NCI-H1105 (cell line): ENCODE measurements at places on chromosomes 7 and 10.
A peak's percentile ranks its signal among the peaks of the same experiment; 100 is the strongest.

DNA sequence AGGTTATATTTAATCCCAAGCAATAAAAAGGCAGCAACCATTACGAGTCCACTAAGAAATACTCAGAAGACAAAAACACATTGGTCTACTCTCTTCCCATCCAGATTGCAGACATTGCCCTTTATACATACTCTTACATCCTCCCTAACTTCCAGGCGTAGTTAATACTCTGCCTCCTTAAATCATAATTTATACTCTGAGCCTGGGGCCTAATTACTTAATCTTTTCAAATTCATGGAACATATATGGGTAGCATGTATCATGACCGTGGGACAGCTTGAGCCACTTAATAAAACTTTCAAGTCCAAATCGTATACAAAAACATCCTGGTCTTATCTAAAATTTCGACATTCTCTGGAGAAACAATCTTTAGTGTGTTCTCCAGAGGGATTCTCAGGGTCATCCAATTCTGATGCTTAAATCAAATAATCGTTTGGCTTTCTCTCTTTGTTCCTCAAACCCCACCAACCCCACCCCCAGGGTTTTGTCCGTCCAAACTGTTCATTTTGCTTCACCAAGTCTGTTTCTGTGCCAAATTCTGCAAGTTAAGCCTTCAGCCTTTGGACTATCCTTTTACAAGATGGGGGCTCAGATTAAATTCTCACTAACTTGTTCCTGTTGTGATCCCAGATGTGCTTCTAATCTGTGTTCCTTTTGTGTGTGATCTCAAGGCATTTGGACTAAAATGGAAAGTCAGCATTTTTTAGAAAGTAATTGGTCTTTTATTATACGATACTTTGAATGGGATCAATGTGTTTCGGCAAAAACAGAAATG, 86.4 kb downstream of the ADAM12 start:
- DNase-seq = no peak

- DNase-seq = no peak
Measured at GRCh38 chr10:69498711-69499471, 47.6 kb downstream of the TSPAN15 start.

DNA sequence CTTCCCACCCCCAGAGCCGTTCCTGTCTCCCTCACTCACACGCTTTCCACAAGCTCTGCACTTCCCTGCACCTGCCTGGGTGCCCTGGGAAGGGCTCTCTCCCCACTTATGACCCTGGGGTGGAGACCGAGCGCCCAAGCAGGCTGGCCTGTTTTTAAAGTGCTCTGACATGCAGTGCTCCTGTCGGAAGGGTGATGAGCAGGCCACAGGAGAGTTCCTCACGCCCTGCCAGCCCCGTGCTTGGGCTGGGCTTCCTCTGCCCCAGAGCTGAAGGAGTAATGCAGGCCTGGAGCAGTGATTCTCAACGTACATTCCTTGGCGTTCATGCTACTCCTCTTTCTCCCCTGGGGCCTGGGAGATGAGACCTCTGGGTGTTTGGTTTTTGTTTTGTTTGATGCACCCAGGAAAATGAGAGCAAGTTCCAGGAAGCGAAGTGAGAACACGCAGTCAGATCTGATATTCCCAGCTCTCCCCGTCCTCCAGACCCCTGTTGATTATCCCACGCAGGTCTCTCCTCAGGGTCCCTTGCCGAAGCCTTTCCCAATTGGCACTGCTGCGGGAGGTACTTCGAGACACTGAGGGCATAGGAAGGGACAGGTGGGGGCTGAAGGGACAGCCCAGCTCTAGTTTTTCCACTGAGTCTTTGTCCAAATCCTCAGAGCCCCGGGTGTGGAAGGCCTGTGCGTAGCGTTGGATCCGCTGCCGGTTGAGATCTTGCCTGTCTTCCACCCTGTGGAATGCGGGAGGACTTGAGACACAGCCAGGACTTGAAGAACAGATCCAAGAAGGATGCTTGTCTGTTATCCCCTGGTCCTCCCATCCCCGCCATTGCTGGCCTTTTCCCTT, 14.1 kb downstream of the TRPV6 start:
- DNase-seq = no peak

DNA sequence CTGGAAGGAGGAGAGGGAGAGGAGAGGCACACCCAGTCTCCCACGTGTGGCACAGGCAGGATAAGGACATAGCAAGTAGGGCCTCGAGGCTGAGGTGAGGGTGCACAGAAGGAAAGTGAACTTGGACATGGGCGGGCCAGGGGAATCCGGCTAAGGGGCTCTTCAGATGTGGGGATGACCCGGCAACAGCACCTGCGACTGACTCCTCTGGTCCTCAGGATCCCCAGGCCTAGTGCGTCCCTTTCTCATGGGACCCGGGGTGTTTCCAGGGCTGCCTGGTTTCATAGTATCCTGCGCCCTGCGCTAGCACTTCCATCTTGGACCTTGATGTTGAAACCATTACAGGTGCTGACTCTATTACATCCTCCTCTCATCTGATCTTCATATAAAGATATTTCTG, 96.1 kb upstream of the LYZL2 start:
- DNase-seq = no peak

- no peak for DNase-seq
Measured at GRCh38 chr7:133912916-133913697, 214.0 kb upstream of the LRGUK start.

GRCh38 chr7:142645777-142646176, 103.5 kb upstream of the PRSS1 start:
- DNase-seq = peak; percentile 47

GRCh38 chr10:109504401-109504800, 418.9 kb downstream of the XPNPEP1 start:
- DNase-seq = no peak

GRCh38 chr10:12631216-12631615, 281.9 kb downstream of the CAMK1D start:
- DNase-seq = no peak

DNA sequence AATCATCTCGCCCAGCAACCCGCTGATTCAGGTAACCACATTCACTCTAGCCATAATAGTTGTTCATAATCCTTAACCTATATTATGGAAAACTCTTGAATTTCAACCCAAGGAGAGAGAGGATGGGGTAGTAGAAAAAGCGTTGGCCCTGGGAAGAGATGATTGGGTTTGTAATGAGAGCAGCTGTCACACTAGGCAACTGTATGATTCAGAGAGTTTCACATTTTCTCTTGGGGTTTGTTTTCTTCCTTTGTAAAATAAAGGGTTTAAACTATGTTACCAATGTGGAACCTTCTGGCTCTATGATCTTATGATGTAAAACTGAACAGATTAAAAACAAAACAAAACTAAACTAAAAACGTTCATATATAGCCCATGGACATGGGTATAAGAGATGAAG, 705.2 kb upstream of the IGFBP3 start:
- DNase-seq = no peak

GRCh38 chr7:143352531-143353002, 9.9 kb downstream of the FAM131B start:
- no peak for DNase-seq

GRCh38 chr7:100675581-100676350, 2.2 kb downstream of the GNB2 start:
- DNase-seq = peak; percentile 79

DNA sequence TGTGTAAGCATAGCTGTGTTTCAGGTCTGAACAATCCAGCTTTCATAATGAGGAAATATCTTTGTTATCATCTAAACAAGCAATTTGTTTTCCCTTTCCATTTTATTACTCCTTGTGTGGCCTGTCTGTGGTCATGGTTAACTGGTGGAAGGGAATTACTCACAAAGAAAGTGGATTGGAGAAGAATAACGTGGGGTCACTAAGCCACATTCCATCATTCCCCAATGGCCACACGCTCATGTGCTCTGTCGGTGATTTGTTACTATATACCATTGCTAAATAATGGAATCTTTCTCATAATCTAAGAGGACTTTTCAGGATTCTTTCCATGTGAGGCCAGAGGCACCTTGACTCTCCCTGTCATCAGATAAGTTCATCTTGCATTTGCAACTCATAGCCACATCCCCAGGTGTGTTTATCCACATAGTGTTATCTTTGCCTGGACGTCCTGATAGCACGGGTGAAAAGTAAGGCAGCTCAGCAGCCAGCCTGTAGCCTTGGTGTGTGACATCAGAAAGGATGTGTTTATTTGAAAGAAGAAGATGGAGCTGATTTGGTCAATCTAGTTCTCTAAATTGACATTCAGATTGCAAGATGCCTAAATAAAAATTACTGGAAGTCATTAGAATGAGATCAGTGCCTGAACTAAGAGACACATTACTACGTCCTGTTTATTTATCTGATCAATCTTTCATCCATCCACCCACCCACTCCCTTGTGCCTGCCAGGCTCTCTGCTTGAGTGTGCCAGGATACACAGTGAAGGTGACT, 128.9 kb downstream of the CELF2 start:
- no peak for DNase-seq

- no peak for DNase-seq
Measured at GRCh38 chr7:93047514-93048099, 70.2 kb downstream of the SAMD9 start.

GRCh38 chr7:47570649-47571050, 11.3 kb downstream of the TNS3 start:
- no peak for DNase-seq

DNA sequence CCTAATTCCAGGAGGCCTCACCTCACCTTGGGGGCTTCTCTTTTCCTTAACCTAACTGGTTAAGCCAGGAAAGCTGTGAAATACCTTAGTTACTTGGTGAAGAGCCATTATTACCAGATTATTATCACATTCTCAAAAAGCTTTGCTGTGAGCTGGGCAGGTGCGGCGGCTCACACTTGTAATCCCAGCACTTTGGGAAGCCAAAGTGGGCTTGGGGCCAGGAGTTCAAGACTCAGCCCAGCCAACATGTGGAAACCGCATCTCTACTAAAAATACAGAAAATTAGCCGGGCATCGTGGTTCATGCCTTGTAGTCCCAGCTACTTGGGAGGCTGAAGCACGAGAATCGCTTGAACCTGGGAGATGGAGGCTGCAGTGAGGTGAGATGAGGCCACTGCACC, 102.4 kb upstream of the KLF6 start:
- no peak for DNase-seq

DNA sequence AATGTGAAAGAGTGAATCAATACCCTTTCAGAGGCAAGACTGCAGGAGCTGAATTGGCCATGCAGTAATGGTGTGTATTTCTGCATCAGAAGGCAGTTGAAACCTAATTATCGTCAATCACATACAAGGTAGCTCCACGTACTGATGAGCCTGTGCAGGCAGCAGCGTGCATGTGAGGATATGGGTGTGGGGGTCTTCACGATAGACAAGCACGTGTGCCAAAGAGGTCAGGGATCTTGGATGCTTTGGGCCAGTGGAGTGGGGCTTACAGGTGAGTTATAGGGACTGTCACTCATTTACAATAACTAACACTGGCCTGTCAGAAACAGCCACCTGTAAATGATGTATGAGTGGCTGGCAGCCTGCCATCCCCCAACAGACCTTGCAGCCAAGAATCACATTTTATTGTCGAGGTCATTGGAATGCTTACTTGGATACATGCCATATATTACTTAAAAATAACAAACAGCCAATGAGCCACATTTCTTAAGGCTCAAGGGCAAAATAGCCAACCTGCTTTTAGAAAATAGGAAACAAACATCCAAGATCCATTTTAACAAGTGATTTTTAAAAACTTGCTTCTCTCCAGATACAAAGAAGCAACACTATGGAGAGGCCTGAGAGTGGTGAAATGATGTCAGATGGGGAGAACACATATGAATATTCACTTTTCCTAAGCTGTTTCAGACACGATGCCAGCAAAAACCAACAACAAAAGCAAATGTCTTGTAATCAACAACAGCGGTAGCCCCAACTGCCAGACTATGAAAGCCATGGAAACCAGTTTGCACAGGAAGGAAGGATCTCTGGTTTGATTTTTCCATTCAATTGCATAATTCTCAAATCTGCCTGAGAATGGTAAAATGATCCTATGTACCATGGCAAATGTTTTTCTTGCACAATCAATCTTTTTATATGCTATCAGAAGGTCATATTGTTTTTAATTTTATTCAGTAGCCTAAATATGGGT, 210.7 kb downstream of the SKAP2 start:
- DNase-seq = no peak

GRCh38 chr10:49549640-49550346, 10.9 kb upstream of the ERCC6 start:
- no peak for DNase-seq

DNA sequence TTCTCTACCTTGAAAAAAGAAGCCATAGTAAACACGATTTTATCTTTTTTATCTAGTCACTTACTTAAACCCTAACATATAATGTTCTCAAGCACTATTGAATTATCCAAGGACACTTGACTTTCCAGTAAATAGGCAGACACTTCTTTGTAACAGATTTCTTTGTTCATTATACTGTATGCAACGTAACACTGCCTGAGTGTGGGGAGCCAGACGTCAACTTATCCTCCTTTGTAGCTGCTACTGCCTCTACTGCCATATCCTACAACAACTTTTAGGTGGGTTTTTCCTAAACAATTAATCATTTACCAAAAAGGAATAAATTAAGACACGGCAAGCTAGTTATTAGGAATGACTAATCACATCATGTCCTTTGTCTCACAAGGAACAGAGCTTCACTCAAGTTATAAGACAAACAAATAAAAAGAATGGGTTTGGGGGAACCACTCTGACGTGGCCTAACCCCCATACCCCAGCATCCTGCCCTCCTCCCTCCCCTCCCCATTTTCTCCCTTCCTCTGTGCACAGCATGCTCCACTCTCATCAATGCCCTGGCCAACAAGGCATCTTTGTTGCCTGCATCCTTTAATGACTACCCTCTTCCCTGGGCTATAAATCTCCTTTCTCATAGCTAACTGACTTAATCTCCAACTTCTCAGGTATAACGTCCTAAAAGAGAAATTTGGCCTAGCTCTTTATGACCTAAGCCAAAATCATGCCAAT, 43.3 kb downstream of the DOCK4 start:
- DNase-seq = no peak

DNA sequence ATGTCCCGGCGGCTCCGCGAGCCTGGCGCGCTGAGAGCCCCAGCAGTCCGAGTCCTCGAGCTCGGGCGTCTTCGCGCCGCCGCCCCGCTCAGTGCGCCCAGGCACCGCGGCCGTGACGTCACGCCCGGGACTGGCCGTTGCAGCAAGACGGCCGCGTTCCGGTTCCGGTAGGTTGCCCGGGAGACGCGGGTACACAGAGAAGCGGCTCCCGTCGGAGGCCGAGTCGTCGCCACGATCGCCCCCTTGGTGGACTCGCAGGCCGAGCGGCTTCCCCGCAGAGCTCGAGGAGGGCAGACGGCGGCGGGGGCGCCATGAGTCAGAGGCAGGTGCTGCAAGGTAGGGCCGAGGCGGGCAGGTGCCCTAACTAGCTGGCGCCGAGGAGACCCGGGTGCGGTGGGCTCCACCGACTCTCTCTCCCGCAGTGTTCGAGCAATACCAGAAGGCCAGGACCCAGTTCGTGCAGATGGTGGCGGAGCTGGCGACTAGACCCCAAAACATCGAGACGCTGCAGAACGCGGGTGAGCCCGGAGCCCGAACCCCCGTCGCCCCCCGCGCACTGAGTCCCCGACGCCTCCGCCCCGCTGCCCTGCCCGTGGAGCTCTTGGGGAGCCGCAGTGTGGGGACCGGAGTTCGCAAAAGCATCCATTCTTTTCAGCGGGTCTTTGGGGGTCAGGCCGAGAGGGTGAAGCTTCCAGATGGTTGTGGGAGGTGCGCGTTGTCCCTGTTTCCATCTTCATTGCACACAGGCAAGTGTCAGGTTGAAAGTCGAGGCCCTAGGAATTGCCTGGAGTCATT, at the start of gene SPAG6:
Gene SPAG6 (plus strand): TSS at position 196 of the 795 bp plus-strand sequence. CDS start 116 bp downstream, at position 312.
- peak; percentile 73 for DNase-seq
